Hippocampal formation (tissue), 2 donors: ENCODE measurements at places on chromosomes 12 and 14.

- DNase-seq: no peak
Observed at GRCh38 chr12:30988646-30989286, 62.2 kb downstream of the TSPAN11 start.

GRCh38 chr12:130369816-130370215, 32.1 kb downstream of the PIWIL1 start:
- no peak for DNase-seq

- DNase-seq: no peak
Observed at GRCh38 chr14:22213120-22213519, 375.9 kb downstream of the DAD1 start.

- no peak for DNase-seq
Observed at GRCh38 chr14:67137744-67138371, 51.4 kb upstream of the GARIN2 start.

- no peak for DNase-seq
Observed at GRCh38 chr14:58941629-58942028, 246.8 kb upstream of the DAAM1 start.

DNA sequence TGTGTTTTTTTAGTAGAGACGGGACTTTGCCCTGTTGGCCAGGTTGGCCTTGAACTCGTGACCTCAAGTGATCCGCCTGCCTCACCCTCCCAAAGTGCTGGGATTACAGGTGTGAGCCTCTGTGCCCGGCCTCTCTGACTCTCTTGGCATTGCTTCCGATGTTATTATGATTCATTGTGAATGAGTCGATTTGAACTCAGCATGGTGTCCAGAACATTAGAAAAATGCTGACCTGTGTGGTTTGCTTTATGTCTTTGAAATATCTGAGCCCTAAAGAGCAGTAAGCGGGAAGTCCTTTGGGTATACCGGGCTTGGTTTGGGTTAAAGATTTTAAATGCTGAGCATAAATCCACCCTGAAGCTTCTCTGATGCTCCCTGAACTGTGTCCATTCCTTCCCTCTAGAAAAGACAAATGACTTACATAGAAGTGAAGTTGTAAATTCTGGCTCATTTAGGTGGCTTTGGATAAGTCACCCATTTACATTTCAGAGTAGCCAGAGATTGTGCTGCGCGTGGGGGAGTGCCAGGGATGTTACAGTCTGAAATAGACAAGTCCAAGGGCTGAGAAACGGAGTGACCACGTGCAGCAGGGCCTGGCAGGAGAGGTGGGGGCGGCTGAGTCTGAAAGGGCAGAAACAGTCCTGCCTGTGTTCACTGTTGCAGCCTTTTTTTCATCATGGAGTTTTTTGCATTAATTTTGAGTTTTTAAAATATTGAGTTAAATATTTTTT, 39.6 kb downstream of the SLC15A4 start:
- DNase-seq: no peak

DNA sequence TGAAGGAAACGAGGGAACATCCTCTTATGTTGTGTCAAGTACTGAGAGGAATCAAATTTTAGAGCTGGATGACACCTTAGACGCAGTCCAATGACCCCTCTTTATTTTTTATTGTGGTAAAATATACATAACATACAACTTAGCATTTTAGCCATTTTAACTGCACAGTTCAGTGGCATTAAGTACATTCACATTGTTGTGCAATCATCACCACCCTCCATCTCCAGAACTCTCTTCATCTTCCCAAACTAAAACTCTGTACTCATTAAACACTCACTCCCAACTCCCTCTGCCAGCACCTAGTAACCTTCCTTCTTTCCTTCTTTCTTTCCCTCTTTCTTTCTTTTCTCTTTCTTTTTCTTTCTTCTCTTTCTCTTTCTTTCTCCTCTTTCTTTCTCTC, 97.2 kb upstream of the SLC24A4 start:
- no peak for DNase-seq

- no peak for DNase-seq
Observed at GRCh38 chr12:19872621-19873540, 433.6 kb downstream of the AEBP2 start.

DNA sequence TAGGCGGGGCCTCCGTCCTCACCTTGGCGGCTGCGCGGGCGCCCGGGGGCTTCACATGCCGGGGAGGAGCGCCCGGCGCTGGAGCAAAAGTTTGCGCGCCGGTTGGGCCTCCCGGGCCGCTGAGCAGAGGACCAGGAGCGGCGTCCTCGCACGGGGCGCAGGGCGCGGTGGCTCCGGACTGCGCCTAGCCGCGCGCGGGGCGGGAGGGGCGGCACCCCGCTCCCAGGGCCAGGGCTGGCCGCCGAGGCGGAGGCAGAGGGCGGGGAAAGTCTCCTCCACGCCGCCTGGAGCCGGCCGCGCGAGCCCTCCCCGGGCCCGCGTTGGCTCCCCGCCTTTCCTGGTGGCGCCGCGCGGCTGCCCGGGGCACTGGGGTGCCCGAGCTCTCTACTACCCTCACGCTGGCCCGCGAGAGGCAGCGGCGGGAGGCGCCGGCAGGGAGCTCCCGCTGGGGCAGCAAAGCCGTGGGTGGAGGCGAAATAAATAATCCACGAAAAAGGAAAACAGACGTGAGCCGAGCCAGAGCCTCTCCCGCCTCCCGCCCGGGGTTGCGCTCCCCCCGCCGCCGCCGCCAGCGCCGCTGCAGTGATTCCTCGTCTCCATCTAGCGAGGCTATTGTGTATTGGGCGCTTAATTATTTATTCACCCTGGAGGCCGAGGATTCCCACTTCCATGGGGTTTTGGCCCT, 400 bp upstream of the PRIMA1 start:
- DNase-seq: peak; percentile 66

- DNase-seq: peak; percentile 32
Observed at GRCh38 chr12:26434299-26435068, 239.1 kb downstream of the SSPN start.

DNA sequence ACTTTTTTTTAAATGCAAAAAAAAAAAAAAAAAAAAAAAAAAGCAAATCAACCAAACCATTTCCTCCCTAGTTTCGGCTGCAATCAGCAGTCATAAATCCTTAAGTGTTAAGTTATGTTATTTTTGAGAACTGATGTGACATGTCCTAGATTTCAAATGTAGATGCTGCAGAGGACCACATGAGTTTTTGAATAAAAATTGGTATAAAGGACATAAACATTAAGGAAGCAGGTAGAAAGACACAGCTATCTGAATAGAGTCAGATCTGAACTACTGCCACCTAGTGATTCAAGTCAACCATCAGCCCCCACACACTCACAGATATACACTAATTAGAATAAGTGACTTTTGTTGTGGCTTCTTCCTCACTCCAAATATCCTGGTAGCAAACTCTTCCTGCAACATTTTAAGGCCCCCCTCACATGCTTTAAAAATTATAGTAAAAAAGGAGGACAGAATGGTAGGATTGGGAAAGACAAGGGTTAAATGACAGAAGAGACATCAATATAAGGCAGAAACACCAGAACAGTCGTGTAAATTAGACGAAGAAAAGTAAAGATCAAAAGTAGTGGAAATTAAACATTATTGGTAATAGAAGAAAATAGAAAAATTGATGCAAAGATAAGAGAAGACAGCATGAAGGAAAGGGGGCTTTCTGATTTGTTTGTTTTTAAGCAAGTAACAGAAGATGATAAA, 394.5 kb upstream of the ATP2B1 start:
- no peak for DNase-seq

GRCh38 chr12:128971802-128972201, 118.5 kb downstream of the GLT1D1 start:
- no peak for DNase-seq

GRCh38 chr14:104389326-104390220, 190.0 kb upstream of the C14orf180 start:
- no peak for DNase-seq

- no peak for DNase-seq
Observed at GRCh38 chr12:101551362-101552114, 43.2 kb upstream of the MYBPC1 start.
